Activated CD4-positive, alpha-beta memory T cell treated with anti-CD3 and anti-CD28 coated beads for 36 hours (primary cell): ENCODE measurements at places on chromosomes 16 and 17. TPM values are rescaled to one million over a fixed set of nuclear protein-coding genes. Genes with fewer than 3 reads are reported as not detected.

DNA sequence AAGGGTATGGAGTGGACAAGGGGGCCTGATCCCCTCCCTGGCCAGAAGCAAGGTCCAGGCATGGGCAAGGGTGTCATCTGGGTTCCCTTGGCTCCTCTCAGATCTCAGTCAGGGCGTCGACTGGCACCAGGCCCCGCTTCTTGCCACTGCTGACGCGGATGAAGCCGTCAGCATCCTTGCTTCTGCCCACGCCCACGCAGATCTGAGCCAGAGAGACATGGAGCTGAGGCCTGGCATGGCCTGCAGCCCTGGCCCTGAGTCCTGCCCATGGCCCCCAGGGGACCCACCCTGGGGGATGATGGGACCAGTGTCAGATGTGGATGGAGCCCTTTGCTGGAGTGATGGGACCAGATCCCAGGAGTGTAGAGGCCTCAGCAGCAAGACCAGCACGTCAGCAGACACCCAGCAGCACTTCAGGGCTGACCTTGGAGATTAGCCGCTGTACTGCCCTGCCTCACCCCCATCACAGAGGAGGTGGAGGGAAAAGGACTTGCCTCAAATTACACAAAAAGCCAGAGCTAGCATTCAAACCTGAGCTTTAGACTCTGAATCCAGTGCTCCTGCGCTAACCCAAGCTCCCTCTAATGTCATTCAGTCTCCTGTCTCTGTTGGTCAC is 12.2 kb downstream of the RPL19 start:
- H3K4me3 ChIP-seq: no peak overlapping the region
- H3K27me3 ChIP-seq: peaks cover 10% of the 10 kb centered on the region
- H3K4me1 ChIP-seq: peaks cover 21% of the 10 kb centered on the region
- no peak overlapping the region for H3K27ac ChIP-seq
- no peak for DNase-seq

- H3K27ac ChIP-seq: no peak overlapping the region
- no peaks in the 10 kb centered on the region for H3K27me3 ChIP-seq
- DNase-seq: no peak
- no peak overlapping the region for H3K4me3 ChIP-seq
- no peaks in the 10 kb centered on the region for H3K4me1 ChIP-seq
Measured at GRCh38 chr17:63716426-63716825, 16.5 kb upstream of the LIMD2 start.

KRTAP4-6 gene
- total RNA-seq: not detected

DNA sequence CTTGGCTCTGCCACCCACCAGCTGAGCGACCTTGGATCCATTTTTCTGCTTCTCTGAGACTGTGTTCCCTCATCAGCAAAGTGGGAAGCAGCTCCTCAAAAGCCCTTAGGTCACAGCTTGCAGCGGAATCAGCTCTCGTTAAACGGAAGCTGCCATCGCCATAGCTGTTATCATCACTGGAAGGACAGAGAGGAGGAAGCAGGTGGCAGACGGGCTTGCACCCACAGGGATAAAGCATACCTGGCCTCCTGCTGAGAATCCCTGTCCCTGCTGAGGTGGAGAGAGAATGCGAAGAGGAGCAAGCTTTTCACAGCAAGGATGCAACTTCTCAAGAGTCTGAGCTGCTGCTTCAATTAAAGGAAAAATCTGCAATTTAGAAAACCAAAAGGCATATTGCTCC is 106.6 kb downstream of the CLEC16A start:
- peak overlapping the region; percentile 94 for H3K27ac ChIP-seq
- DNase-seq: no peak
- peaks cover 60% of the 10 kb centered on the region for H3K4me1 ChIP-seq
- H3K27me3 ChIP-seq: no peaks in the 10 kb centered on the region

- no peaks in the 10 kb centered on the region for H3K36me3 ChIP-seq
- no peak overlapping the region for H3K4me3 ChIP-seq
- H3K27me3 ChIP-seq: no peaks in the 10 kb centered on the region
- DNase-seq: no peak
- no peaks in the 10 kb centered on the region for H3K4me1 ChIP-seq
- no peak overlapping the region for H3K27ac ChIP-seq
Measured at GRCh38 chr16:73131156-73131862, 83.4 kb upstream of the ZFHX3 start.

TMC5 gene
- not detected for total RNA-seq

- H3K4me1 ChIP-seq: peaks cover 39% of the 10 kb centered on the region
- DNase-seq: peak; percentile 68
- peaks cover 2% of the 10 kb centered on the region for H3K27me3 ChIP-seq
- H3K36me3 ChIP-seq: peaks cover 1% of the 10 kb centered on the region
Measured at GRCh38 chr16:87877942-87878507, 8.7 kb upstream of the SLC7A5 start.

RAB37 gene
- 6.5 TPM for total RNA-seq
